ENCODE measurements at places on chromosomes 7 and 10.

GRCh38 chr10:4663162-4663992 is 162.6 kb upstream of the AKR1E2 start:
- peak; percentile 100 for DNase-seq

DNA sequence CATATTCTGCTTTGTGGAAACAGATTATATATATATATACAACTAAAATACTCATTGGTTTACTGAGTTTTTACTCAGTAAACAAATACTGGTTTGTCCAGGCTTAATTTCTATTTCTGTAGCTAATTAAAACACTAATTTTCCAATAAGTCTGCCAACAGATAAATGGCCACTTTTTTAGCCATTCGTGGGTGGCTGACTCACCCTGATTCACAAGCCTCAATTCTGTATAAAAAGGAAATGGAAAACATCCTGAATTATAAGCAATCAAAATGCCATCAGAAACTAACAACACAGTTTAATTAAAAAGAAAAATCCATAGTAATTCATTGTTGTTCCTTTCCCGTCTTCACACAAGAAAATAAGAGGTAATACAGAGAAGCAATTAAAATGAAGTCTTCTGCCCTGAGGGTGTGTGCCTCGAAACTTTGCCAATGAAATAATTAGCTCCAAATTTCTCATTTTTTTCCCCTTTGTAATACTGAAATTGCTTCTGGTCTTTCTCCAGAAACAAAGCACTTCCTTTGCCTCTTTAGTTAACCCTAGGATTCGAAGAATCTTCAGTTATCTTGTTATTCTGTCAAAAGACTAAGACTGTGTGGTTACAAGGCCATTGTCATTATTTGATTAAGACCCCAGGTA is 118.7 kb upstream of the PTN start:
- no peak for DNase-seq

- no peak for DNase-seq
These were observed 108.9 kb downstream of the NKX6-2 start for GRCh38 chr10:132677096-132677472.

DNA sequence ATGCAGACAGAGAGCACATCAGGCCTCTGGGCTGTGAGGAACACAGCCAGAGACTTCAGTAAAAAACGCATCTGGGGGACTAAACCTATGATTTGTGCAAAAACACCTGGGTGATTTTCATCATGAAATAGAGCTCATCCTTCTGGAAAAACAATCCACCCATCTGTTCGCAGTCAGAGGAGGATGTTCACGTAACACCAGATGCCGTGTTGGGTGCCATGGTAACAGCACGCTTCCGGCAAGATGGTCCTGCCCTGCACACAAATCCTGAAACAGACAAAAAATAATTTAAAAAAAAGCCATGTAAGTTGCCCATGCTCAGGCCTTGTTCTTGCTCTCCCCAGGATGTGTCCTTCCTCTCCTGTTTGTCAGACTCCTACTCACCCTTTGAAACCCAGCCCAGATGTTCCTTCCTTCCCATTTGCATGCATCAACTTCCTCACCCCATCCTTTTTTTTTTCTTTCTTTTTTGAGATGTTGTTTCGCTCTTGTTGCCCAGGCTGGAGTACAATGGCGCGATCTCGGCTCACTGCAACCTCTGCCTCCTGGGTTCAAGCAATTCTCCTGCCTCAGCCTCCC is 28.3 kb upstream of the GNA12 start:
- no peak for DNase-seq

- DNase-seq = no peak
These were observed 4.9 kb downstream of the TMEM270 start for GRCh38 chr7:73865738-73866445.

GRCh38 chr10:12720217-12720981 is 281.1 kb downstream of the CCDC3 start:
- peak; percentile 85 for DNase-seq

DNA sequence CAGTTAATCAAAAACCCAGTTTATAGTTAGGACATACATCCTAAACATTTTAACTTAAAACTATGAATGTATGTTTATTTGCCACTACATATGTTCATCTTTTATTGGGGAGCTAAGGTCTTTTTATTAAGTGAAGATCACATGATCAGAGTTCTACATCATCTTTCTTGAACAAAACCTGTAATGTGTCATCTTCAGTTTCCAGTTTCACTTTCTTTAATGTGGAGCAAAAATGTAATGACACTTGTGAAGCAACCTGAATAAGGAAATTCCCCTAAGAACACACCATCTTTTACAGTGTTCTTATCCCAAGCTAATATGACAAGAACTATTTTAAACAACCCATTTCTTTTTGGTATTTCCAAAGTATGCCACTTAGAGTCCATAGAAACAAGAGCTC is 166.7 kb upstream of the BET1 start:
- no peak for DNase-seq

- no peak for DNase-seq
These were observed 25.8 kb upstream of the SFMBT2 start for GRCh38 chr10:7436490-7437100.

GRCh38 chr7:32053204-32053603 is 17.0 kb downstream of the PDE1C start:
- no peak for DNase-seq

- DNase-seq = no peak
These were observed 161.4 kb upstream of the EEPD1 start for GRCh38 chr7:35991511-35992232.

GRCh38 chr7:47478926-47479711 is 102.8 kb downstream of the TNS3 start:
- no peak for DNase-seq

- no peak for DNase-seq
These were observed 88.8 kb downstream of the ELMO1 start for GRCh38 chr7:37359662-37360444.

DNA sequence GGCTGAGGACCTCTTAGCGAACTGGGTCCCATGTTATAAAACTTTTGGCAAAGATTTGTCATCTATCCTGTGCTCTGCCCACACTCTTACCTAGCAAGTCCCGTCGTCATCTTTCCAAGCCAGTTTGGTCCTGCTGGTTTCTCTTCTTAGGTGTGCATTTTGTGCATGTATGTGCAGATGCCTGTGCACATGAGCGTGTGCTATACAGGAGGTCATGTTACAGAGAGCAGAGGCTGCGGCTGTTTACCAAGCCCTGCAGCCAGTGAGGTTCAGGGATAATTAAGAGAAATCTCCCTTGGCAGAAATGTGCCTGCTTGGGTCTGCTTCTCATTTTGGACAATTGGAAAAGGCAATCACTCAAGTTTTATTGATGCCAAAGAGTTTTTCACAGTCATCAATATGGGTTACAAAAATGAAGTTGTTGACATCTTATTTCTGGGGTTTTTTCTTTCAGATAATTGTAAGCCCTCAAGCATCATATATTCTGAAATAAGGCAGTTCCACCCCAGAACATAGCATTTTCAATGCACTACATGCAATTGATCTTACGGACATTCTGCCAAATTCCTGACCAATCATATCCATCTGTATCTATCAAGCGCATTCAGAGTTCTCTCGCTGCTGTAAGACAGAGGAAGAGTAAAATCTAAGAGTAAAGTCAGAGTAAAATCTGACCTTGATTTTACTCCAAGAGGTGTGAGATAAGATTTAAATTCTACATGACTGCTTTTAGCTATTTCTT is 361.4 kb upstream of the ZNF32 start:
- no peak for DNase-seq

DNA sequence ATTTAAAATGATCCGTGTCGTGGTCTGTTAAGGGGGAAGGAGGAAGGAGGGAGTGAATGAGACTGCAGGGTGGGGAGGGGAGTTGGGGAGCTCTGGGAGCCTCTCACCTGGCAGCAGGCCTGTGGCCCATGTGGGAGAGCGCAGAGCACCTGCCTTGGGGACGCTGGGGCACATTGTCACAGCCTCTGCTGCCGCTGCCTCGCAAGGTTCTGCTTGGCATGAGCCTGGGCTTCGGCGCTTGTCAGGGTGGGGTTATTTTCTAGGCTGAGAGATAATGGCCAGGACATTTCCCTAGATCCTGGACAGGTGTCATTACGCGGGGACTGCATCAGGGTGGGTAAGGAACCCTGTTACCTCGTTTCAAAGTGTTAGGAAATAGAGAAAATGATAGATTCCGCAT is 2.2 kb upstream of the SUN1 start:
- no peak for DNase-seq

DNA sequence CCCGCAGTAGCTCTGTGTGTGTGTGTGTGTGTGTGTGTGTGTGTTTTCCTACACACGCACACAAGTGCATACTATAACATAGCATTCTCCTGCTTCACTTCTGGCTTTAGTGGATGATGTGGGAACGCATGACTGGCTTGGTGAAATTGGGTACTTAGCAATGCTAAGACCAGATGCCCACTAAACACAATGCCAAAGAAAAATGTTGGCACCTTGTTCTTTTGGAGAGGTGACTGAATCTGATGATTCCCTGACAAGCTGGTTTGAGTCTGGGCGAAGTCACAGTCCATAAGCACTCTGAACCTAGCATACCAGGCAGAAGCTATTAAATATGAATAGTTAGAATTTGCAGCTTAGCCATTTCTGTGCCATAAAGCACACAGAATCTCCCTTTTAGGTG is 68.0 kb upstream of the CDCA7L start:
- DNase-seq = no peak

DNA sequence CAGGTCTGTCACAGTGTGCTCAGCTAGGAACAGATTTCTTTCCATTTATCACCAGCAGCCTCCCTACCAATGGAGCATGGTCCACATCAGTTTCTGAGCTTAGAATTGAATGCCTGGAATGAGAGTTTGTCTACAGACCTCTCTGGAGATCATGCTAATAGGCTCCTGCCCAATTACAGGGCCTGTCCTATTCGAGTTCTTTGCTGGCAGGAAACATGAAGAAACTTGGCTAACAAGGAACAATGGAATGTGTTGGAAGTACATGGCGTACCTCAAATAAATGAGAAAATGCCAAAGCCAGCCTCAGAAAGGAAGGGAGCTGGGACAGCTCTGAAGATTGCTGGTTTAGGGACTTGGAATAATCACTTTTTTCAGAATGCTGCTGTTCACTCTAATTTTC is 186.0 kb upstream of the AKR1E2 start:
- DNase-seq = no peak

DNA sequence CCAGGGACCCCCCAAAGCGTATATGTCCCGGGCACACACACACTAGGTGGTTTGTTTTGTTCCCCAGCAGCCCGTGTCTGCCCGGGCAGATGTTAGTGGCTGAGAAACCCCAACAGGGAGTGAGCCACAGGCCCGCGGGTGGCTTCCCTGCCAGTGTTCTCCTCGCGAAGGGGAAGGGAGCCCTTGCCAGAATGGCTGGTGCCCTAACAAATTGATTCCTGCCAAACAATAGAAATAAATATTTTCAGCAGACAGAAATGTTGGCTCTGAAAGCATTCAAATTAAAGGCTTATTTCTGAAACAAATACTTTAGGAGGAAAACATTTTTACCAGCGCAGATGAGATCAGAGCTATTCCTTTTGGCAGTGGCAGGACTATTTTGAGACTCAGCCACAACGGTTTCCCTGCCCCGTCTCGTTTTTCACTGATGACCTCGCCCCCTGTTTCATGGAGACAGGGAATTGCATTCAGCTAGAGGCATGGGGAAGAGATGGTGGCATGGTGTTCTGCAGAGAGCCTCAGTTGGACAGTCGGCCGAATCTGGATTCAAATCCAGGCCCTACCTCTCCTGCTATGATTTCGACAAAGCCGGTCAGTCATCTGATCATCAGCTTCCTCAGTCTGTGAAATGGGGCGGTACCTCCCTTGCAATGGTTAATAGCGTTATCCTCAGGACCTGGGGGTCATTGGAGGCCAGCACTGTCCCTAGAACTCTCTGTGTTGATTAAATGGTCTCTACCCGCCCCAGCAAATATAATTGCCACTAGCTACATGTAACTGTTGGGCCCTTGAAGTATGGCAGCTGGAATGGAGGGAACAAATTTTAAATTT is 84.5 kb downstream of the CUX1 start:
- DNase-seq = no peak

GRCh38 chr7:131826960-131827359 is 270.5 kb upstream of the PODXL start:
- no peak for DNase-seq

DNA sequence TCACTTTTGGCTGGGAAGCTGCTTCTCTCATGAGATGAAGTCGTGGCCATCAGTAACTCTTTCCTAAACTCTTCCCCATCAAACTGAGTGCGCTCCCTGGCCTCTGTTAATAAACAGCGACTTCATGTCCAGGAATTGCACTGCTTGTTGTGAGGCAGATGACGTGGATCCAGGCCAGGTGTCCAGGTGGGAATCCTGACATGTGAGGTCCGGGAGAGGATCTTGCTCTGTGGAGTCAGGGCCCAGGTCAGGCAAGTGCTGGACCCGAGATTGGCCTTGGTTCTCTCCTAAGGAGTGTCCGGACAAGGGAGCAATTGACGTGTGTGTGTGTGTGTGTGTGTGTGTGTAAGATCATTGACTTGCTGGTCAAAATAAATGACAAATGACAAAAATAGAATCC is 362.7 kb downstream of the GLRX3 start:
- DNase-seq = no peak

- DNase-seq = no peak
These were observed 141.7 kb downstream of the AUTS2 start for GRCh38 chr7:69739931-69740431.

DNA sequence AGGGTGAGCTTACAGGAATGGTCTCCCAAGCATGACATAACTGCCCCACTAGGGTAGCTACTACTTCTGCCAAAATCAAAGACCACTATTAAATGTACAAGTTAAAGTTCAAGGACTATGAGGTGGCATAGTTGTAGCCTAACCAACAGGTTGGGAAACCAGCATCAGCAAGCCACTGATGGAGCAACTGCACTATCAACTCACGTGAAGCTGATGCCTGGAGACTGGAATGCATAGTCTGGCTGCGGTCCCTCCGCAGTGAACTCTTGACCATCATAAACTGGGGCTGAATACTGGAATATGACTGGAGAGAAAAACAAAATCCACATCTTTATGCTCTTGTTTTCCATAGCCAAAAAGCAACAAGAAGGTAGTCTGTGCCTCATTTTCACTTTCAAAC is 541.4 kb downstream of the DNAJB9 start:
- DNase-seq = no peak

- no peak for DNase-seq
These were observed 49.8 kb downstream of the PAXIP1 start for GRCh38 chr7:154953006-154953684.

- DNase-seq = no peak
These were observed 14.5 kb downstream of the PALD1 start for GRCh38 chr10:70492786-70493659.
